ENCODE measurements at places on chromosomes 2 and 18.

DNA sequence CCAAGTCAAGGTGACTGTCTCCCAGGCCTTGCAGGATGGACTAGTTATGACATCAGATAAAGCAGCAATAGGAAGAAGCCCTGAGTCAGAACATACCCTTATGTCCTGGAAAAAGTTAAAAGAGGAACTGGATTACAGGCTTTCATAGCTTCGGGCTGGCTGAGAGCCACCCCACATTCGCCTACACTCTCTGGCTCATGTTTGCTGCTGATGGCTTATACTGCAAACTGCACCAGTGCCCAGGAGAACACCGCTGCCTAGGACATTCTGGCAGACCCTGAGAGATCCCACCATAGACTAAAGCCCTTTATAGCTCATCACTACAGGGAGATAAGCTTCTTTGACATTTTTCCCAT is 20.3 kb downstream of the SLC8A1 start:
- DNase-seq = no peak

GRCh38 chr2:9356261-9356660 is 67.1 kb downstream of the ITGB1BP1 start:
- DNase-seq = no peak

GRCh38 chr18:32698153-32698552 is 74.7 kb downstream of the KLHL14 start:
- no peak for DNase-seq

DNA sequence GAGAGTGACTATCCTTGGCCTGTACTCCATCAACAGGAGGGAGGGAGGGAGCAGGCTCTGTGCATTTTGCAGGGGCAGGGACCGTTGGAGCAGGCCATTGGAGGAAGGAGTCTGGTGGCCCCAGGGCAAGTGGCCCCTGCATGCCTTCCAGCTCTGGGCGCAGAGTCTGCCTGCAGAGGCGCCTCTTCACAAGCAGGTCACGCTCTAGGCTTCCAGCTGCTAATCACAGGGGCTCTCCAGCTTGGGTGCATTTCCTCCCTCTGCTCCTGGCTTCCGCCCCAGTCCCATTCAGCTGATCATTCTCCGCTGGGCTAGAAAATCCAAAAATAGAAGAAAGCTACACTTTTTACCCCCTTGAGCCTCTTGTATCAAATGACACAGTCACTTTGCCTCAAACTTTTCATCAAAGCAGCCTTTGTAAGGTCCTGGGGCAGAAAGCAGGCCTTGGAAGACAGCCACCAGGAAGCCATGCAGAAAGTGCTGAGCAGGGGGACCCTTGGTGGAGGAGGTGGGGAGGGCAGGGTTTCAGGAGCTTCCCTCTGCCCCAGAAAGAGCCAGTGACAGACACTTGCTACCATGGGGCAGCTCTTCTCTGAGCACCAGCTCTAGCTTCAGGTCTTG is 11.3 kb downstream of the TMEM247 start:
- DNase-seq = no peak

DNA sequence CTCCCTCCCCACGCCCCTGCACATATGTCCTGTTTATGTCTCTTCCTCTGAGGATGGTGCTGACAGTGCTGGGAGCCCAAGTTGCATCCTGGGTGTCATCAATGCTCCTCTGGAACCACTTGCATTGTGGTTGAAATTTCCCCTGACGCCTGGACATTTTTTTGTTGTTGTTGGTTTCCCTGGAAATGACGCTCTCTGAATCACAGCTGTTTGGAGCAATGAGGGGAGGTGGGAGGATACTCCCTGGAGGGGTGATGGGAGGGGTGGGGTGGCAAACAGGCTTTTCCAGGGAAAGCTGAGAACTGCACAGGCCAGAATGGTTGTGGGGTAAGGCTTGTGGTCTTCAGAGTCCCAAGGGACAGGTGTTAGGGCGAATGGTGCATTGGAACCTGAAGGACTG is 29.6 kb downstream of the CELF4 start:
- no peak for DNase-seq

DNA sequence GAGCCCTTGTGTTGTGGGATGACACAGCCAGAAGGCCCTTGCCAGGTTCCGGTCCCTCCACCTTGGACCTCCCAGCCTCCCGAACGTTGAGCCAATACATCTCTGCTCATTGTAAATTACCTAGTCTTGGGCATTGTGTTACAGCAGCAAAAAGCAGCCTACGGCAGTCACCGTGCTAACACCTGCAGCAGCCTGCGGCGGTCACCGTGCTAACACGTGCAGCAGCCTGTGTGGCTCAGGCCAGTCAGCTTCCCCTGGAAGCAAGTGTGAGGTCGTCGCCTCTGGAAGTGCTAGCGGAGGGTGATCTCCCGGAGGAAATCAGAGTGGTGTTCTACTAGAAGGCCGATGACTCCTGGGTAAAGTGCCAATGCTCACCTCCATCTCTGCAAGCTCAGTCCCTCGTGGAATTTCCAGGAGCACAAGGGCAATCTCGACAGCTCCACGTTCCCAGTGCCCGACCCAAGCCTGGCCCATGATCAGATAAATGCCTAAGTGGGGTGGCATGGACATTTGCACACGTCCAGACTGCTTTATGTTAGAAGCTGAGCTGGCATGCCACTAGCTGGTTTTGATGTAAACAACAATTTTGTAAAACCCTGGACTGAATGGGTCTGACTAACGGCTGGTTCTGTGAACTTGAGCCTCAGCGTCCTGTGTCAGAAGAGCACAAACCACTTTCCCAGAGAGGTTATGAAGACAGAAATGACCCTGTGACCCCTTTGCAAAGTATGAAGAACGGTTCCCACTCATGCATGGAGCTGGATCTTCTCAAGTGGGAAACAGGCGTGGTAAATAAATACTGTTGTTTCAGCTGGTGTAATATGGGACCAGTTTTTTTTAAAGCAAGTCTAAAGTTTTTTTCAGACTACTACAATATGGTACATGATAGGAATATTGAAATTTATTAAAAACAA is 11.4 kb upstream of the CNDP1 start:
- no peak for DNase-seq

DNA sequence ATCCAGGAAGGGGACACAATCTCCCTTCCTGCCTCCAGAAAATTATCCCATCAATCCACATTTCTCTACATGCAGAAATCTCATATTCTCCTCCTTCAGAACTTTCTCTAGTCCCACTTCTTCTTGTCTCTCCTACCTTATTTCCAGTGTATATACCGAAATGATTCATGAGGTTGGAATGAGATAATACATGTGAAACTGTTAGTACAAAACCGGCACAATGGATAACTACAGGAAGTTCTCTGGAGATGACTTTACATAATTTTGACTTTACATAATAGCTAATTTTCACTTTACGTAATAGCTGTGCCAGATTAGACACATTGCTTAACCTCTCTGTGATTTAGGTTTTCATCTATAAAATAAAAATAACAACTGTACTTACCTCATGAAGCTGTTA is 801.3 kb downstream of the ERBB4 start:
- no peak for DNase-seq

DNA sequence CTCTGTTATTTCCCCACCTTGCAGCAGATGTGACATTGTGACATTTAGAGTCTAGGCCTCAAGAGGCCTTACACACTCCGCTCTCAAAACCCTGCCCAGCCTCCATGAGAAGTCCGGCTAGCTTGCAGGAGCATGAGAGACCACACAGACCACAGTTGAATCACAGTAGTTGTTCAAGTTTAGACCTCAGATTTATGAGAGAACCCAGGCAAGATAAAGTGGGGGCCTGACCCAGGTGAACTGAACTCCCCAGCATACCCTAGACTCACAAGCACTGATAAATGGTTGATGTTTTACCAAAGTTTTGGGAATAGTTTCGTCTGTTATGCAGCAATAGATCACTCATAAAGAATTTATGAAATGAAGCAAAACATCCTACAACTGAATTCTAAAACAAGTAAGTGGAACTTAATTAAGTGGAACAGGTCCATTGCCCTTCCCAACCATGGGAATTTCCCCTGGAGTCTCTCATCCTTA is 4.7 kb upstream of the STAT1 start:
- DNase-seq = no peak

GRCh38 chr18:65235966-65236624 is 514.7 kb upstream of the CDH7 start:
- DNase-seq = no peak

DNA sequence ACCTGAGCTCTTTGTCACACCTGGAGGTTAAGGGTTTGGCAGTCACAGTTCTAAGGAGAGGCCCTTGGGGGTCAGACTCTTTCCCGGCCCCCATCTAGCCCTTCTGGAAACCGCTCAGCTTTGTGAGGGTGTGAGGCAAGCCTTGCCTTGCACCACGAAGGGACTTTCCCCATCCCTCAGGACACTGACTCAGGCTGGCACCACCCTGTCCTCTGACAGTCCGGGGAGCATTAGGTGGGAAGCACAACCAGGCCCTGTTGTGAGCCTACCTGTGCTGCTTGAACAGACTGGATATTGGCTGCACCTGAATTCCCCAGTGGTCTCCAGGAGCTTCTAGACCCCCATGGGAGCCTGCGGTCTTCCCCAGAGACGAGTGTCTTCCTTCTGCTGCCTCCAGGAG is 47.0 kb upstream of the GBX2 start:
- no peak for DNase-seq

GRCh38 chr2:72129681-72130340 is 17.9 kb downstream of the CYP26B1 start:
- DNase-seq = no peak

DNA sequence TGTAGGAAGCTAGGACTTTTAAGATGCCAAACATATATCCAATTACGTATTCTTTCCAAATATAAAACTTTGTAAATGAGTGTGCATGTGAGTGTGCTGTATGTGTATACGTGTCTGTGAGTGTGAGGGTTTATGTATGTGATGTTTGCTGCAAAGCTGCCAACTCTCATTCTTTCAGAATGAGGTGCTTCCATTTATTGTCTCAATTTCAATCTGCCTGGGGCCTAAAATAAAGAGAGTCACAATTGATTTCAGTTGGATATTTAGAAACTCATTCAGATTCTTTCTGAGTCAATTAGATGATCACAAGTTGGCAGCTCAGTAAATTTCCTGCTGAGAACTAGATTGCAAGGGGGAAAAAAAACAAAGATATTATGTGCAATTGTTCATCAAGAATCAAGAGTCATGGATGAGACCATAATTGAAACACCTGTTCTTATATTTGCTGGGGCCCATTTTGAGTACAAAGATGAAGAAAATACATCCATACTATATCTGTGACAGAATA is 621.2 kb upstream of the ACVR2A start:
- DNase-seq = no peak

GRCh38 chr2:184644685-184645084 is 46.4 kb downstream of the ZNF804A start:
- DNase-seq = no peak

DNA sequence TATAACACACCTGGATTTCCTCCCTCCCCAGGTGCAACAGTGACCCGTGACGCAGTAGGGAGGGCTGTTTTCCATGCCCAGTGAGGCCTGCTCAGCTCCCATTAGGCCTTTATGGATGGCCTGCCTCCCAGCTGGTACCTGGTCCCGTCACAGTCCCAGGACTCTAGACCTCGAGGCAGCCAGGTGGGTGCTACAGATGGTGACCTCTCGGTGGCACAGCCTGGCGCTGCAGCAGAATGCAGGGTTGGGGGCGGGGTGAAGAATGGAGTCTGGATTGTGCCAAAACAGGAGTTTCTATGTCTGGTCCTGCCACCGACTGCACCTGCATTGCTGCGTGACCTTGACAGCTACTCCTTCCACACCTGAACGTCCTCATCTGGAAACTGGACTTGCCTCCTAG is 18.0 kb upstream of the YWHAQ start:
- no peak for DNase-seq

GRCh38 chr2:223537651-223538601 is 64.2 kb downstream of the SCG2 start:
- DNase-seq = no peak

- DNase-seq = no peak
Observed at GRCh38 chr2:16828044-16828827, 162.6 kb upstream of the CYRIA start.

DNA sequence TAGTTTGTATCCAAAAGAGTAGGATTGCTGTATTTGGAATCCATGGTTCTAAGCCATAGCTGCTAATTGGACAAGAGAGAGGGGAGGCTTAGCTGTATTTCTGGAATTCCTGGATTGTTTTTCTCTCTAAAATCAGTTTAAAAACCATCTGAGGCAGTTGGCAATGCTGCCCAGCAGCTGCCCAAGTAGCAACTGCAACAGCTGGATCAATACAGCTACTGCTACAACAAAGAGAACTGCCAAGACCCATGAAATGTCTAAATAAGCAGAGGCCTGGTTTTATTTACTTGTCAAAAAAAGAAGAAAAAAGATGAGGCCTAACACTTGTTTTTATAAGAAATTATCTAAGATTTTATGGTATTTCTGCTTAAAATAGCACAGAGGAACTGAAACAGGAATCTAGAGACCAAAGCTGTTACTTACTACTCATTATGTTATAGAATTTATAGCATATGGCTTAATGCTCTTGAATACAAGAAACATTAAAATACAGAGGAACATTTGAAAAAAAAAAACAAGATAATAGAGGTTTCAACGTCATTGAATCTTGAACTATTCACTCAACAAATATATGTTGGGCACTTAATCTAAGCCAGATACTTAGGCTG is 39.1 kb downstream of the TMEFF2 start:
- DNase-seq = no peak

DNA sequence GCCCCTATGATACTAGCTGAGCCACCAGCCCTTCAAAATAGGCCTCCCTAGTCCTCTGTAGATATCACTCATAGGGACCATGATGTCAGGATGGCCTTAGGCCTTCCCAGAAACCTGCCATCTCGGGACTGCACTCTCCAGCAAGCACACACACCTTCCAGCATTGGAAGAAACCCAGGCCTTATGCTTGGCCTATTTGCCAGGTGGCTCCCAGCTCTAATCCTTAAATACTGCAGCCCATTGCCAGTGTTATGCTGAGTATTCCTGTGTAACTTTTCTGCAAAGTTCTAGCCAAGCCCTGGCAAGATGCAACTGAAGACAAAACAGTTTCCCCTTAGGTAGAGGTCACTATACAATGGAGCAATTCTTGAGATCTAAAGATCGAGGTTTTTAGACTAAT is 316.5 kb downstream of the SETBP1 start:
- no peak for DNase-seq

- no peak for DNase-seq
Observed at GRCh38 chr2:151156431-151156830, 105.2 kb downstream of the RBM43 start.

DNA sequence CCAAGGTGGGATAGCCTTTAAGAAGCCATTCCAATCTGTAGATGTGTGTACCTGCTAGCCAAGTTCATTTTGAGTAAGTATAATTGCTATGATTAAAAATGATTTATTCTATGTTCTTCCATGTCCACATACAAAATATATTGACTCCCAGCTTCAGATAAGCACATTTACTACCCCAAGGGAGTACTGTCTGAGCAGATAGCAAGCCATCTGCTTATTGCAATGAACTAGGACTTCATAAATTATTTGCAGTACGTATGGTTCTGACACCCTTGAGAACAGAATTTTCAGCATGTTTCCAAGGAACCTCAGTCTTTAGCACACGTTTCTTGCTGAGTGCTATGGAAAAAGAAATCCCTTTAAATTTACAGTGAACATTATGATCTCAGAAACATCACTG is 28.2 kb downstream of the ABCG5 start:
- DNase-seq = no peak

- DNase-seq = no peak
Observed at GRCh38 chr2:217642944-217643343, 359.9 kb downstream of the TNS1 start.
